ENCODE measurements at places on chromosomes 12 and 14. TPM values are rescaled to one million over a fixed set of nuclear protein-coding genes. Genes with fewer than 3 reads are reported as not detected.

Gene TDP1
- total RNA-seq: 58.9 TPM

Gene IL26
- not detected for total RNA-seq

Gene CYP46A1
- total RNA-seq: 0.36 TPM

Gene PCED1B
- total RNA-seq: 44.3 TPM

Gene MMP17
- total RNA-seq: 0.32 TPM

Gene TPH2
- total RNA-seq: 0.12 TPM

Gene LTB4R2
- 18.8 TPM for total RNA-seq

Gene C12orf75
- total RNA-seq: 12.1 TPM

Gene ADAM21
- not detected for total RNA-seq

Gene LIN52
- 11.0 TPM for total RNA-seq

Gene SERPINA12
- not detected for total RNA-seq

Gene SLC39A5
- total RNA-seq: 2.1 TPM

Gene SLC38A4
- not detected for total RNA-seq

Gene IRAK3
- total RNA-seq: 0.44 TPM

Gene IL23A
- total RNA-seq: 34.1 TPM

Gene SYNJ2BP
- total RNA-seq: 17.0 TPM

Gene ENDOU
- total RNA-seq: not detected

Gene OTOGL
- total RNA-seq: not detected

Gene FAM90A1
- total RNA-seq: not detected

Gene LRIG3
- not detected for total RNA-seq

Gene SERPINA5
- not detected for total RNA-seq
